ENCODE measurements at places on chromosomes 1 and 21.

DNA sequence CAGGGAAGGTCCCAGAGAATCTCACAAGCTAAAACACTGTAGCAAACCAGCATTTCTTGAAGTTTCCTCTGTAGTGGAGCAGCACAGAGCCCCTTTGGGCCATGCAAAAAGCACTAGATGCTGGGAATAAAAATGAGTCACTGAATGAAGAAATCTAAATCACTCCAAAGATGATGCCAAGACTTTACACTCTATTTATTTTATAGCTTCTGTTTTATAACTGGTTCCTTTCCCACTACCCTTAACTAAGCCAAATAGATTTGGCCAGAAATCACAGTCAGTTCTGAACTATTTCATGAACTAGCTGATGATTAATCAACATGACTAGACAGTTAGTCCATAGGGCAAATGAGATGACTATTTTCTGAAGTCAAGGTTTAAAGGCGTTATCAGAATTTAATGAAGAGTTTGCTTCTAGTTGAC, 89.5 kb downstream of the SCMH1 start:
- DNase-seq, result no peak

- no peak for DNase-seq
Observed at GRCh38 chr1:3460672-3461131, 6.2 kb downstream of the ARHGEF16 start.

DNA sequence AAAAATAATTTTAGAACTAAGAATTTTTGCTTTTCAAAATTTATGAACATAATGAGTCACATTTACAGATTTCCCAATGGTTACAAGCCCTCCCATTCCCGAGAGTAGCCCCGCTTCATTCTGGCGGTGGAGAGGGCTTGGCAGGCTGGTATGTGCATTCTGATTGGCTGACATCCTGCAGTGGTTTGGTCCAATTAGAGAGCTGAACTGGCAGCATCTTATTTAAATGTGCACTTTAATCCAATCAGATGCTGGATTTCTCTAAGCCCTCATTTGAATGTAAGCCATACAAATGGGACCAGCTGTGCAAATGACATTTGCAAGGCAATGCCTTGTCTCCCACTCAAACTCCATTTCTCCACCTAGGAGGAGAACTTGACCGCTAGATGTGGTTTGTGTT, 18.0 kb upstream of the TRIM17 start:
- no peak for DNase-seq

- no peak for DNase-seq
Observed at GRCh38 chr1:156667610-156667967, 9.6 kb downstream of the NES start.

DNA sequence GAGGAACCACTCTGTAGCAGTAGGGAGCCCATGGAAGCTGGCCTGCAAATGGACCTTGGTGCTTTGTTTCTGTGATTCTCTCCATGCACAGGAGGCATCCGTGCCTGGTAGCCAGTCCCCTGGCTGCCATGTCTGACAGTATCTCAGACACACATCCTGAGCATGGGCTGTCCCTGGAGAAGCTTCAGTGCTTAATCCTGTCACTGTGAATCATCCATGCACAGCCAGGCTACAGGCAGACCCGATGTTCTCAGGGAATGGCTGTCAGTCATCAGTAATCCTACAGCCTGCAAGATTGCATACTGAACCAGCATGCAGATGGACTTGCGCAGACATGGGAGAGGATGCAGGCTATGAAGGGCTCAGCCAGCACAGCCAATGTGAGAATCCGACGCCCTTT, 606.3 kb upstream of the PLXNA2 start:
- no peak for DNase-seq

- no peak for DNase-seq
Observed at GRCh38 chr1:7378346-7379130, 392.6 kb upstream of the VAMP3 start.

GRCh38 chr1:6582370-6582769, 2.6 kb downstream of the ZBTB48 start:
- DNase-seq, result no peak

GRCh38 chr21:40166291-40166843, 299.1 kb downstream of the PCP4 start:
- no peak for DNase-seq

GRCh38 chr1:209879539-209879938, 51.8 kb downstream of the UTP25 start:
- no peak for DNase-seq

- no peak for DNase-seq
Observed at GRCh38 chr21:35102488-35103371, 53.6 kb upstream of the RUNX1 start.

DNA sequence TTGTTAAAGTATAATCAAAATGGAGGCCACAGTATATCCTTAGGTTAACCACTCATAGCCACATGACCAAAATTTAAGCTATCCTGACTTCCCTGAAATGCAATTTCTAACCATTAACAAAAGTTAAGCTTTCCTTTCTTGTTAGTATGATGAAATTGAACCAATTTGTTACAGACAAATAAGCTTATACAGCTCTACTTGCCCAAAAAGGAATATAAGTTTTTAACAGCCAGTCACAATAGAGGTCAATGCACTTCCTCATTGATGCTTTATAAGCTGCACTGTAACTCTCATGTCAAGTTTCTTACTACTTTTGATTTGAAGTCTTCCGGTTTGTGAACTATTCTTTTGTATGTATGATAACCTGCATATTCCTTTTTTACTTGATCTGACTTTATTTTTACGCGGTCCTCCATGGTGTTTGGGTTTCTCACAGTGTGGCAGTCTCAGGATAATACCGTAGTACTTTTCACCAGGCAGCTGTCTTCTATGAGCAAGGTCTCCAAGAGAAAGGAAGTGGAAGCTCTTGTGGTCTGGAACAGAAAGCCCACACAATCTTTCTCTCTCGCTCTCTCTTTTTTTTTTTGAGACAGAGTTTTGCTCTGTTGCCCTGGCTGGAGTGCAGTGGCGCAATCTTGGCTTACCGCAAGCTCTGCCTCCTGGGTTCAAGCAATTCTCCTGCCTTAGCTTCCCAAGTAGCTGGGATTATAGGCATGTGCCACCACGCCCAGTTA, 331.6 kb downstream of the SRGAP2C start:
- DNase-seq, result no peak

DNA sequence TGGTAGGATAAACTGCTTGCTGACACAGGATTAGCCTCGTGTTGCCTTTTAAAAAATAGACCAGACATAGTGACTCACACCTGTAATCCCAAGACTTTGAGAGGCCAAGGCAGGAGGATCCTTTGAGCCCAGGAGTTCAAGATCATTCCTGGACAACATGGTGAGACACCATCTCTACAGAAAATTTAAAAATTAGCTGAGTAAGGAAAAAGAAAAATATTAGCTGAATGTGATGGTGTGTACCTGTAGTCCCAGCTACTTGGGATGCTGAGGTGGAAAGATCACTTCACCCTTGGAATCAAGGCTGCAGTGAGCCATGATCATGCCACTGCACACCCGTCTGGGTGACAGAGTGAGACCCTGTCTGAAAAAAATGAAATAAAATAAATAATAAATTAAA, 82.0 kb downstream of the ETS2 start:
- no peak for DNase-seq

GRCh38 chr1:71087713-71088112, 6.9 kb upstream of the ZRANB2 start:
- no peak for DNase-seq

- DNase-seq, result no peak
Observed at GRCh38 chr1:52621950-52622349, 11.0 kb upstream of the SHISAL2A start.

DNA sequence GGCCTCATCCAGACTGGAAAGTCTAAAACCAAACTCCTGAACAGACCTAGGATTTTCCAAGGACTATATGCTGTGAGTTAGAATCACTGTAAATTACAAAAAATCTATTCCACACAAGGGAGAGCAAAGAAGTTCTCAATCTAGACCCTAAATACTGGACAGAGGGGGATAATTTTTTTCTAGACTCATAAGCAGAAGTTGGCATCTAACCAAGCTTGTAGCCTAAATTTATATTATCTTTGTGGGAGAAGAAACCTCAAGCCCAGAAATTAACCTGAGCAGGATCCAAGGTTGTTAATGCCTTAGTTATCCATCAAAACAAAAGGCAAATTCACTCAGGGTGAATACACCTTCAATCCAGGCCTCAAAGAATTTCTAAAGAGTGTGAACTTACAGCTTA, 290.2 kb downstream of the SMYD3 start:
- DNase-seq, result no peak

DNA sequence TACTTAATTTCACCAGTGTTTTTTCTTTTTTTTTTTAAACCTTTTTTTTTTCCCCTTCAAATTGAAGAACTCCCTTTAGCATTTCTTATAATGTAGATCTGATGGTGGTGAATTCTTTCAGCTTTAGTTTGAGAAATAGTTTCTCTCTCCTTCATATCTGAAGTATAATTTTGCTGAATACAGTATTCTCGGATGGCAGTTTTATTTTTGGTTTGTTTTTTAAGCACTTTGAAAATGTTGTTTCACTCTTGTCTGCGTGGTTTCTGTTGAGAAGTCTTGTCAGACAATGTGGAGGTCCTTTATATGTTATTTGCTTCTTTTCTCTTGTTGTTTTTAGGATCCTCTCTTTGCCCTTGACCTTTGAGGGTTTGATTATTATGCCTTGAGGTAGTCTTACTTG, 135.1 kb downstream of the RPS6KC1 start:
- no peak for DNase-seq

GRCh38 chr21:41980561-41980960, 26.7 kb upstream of the C2CD2 start:
- DNase-seq, result no peak

DNA sequence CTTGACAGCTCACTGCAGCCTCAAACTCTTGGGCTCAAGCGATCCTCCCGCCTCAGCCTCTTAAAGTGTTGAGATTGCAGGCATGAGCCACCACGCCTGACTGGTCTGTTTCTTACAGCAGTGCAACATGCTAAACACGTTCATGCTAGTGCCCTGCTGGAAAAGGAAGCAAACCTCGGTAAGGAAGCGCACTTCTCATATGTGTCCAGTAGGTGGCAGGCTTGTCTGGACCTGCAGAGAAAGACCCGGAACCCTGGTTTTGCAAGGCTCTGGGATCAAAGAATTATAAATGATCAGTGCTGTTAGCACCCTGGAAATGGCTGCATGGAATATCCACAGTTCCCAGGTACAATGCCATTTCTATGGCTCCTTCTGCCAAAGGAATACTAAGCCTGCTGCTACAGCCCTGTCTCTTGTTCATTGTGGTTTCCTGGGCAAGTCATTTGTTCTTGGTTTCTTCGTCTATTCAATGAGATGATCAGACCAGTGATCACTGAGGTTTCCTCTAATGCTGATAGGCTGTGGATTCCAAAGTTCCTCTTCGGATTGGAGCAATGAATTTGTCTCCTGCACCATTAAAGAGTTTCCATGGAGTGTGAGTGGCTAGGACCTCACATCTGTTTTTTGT, 15.9 kb downstream of the RNU5D-1 start:
- no peak for DNase-seq

DNA sequence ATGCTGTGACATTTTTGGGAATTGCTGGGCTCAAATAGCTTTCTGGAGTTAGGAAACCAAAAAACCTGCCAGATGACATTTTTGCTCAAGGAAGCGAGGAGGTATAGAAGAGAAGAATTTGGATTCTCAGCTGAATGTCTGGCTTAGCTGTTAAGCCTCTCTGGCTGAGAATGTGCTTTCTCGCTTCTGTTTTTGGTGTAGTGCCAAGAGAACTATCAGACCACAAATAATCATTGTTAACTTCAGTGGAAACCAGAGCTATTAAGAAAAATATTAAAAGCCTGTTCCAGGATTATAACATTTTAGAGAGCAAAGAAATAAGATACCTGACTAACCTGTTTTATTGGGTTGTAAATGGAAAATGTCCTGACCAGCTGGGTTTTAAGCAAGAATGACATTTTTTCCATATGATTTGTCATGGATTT, 39.5 kb upstream of the DIPK1A start:
- no peak for DNase-seq

DNA sequence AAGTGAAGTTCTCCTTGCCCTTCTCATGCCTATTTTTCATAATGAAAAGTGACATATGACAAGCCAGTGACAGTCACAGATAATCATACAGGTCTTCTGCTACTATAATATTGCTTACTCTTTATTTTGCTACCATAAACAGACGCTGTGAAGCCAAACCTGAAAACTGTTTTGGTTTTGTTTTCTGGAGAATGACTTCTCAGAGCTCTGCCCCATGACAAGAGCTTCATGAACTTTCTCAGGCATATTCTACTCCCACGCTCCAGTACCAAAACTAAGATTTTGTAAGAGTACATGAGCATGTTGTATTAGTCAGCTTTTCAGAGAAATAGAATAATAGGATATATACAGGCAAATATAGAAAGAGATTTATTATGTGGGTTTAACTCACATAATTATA, 64.3 kb upstream of the VTCN1 start:
- DNase-seq, result no peak

GRCh38 chr1:172777767-172778166, 118.9 kb downstream of the FASLG start:
- DNase-seq, result no peak

- DNase-seq, result no peak
Observed at GRCh38 chr21:16569679-16570078, 839.9 kb downstream of the USP25 start.

GRCh38 chr21:20735257-20735656, 263.0 kb upstream of the NCAM2 start:
- no peak for DNase-seq

DNA sequence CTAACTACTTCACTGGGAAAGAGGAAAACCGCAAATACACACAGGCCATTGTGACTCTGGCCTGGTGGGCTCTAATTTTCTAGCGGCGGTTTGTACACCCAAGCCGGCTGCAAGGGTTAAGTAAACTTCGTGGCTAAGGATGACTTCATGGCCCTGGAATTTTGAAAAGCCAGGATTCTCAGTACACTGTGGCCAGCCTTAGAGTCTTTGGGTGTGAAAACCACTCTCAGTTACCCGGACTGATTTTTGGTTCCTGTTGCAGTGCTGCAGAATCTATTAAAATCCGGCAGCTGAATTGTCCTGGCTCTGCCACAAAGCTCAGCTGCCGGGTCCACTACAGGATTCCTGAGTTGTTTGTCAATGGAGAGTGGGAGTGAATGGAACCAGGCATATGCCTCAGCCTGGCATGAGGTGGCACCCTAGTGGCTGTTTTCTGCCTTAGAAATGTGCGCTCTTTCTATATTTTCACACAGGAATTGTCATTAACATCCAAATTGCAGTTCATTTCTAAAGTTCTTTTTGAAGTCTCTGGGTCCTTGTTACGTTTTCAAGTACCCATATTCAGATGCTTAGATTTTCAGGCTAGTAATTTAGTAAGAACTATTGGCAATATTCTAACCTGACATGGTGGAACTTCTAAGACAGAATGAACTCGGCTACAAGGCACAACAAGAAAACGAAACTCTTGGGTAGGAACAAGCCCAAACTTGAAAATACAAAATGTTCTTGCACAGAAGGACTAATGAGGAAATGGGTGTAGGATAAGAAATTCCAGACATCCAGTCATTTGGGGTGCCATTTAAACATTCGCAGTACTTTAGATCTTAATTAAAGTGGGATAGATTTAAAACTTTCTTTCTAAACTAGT, 255.9 kb downstream of the NFIA start:
- DNase-seq, result peak; percentile 75

Measured in smooth muscle cell of the brain vasculature (primary cell).